ENCODE measurements at places on chromosomes 3 and 15.

DNA sequence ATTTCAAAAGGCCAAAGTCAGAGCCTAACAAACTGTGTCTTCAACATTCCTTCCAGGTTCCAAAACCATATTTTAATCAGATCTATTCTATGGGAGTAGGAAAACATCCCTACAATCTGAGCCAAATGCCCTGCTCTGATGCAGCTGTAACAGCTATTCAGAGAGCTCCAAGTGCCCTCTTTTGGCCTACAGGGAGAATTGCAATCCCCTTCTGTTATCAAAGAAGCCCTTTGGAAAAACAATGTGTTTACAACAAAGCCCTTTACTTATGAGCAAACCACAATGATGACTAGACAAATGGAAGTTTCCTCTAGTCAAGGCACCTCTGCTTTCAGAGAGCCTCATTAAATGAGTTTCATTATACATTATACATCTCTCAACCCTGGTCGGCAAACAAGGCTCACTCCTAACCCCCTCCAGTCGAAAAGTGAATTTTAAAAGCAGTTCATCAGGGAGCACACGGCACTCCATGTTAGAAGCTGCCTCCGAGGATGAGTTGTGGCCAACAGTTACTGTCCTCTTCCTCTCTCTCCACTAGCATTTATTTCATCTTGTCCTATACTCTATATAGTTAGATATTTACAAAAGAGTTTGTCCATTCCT is 42.6 kb upstream of the TMCO5A start:
- DNase-seq, result peak; percentile 74

- peak; percentile 67 for DNase-seq
These were observed 11.5 kb upstream of the CHAC1 start for GRCh38 chr15:40941528-40942336.

- peak; percentile 27 for DNase-seq
These were observed 23.1 kb downstream of the PLXNA1 start for GRCh38 chr3:127005864-127006500.

DNA sequence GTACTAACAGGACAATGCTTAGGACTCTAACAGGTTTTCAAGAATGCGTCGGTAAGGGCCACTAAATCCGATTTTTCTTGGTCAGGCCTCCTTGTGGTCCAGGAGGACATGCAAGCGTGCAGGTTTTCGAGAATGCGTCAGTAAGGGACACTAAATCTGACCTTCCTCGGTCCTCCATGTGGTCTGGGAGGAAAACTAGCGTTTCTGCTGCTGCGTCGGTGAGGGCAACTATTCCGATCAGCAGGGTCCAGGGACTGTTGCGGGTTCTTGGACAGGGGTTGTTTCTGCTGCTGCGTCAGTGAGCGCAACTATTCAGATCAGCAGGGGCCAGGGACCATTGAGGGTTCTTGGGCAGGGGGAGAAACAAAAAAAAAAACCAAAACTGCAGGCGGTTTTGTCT is 7.8 kb upstream of the UBP1 start:
- DNase-seq, result no peak

GRCh38 chr3:71429597-71429988 is 153.9 kb downstream of the FOXP1 start:
- DNase-seq, result no peak

DNA sequence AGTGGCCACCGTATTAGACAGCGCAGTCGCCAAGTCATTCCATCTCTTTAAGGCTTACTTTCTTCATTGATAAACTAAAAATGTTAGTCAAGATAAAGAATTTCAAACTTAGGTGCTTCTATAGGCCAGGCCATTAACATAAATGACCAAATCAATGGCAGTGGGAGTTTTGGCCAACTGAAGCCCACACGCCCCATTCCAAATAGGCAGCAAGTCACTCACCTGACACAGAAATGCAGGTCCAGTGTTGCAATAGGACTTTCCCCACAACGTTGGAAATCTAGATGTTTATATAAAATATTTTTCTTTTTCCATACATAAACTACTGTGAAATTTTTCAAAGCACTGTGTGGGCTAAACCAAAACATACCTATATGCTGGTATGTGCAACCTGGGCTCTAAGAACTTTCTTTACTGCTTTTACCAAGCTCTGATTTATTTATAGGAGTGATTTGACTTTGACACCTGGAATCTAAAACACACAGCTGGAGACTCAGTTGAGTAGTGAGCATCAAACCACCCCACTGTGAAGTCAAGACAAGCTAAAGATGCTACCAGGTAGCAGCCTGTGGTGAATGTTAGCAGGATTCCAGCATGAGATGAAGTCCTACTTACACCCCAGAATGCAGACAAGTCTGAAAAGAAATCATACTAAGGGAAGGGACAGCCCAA is 15.1 kb downstream of the GOLIM4 start:
- no peak for DNase-seq

DNA sequence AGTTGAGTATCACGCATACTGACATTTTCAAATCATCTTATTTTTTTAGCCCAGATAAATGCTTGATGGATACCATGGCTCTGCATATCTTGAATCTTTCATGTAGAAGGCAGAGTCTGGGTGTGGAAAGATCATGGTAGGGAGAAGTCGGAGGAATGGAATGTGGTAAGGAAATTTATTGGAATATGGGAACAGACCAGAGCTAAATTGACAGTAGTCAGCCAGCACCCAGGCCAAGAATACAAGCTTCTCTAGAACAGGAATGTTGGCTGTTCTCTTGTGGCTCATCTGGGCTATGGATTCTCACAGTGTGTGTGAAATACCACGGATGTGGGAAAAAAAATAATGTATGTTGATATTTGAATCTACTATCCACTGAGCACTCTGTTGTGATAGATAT is 305.7 kb upstream of the COL8A1 start:
- DNase-seq, result no peak

DNA sequence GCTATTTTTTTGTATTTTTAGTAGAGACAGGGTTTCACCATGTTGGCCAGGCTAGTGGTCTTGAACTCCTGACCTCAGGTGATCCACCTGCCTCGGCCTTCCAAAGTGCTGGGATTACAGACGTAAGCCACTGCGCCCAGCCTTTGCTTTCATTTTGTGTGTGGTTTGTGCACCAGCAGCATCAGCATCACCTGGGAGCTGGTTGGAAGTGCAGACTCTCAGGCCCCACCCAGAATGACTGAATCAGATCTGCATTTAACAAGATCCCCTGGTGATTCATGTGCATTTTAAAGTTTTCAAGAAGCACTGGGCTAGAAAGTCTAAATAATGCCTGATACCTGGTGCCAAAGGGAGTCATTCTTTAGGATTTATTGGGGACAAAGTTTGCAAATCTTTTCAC is 73.4 kb upstream of the BNIP2 start:
- DNase-seq, result no peak

DNA sequence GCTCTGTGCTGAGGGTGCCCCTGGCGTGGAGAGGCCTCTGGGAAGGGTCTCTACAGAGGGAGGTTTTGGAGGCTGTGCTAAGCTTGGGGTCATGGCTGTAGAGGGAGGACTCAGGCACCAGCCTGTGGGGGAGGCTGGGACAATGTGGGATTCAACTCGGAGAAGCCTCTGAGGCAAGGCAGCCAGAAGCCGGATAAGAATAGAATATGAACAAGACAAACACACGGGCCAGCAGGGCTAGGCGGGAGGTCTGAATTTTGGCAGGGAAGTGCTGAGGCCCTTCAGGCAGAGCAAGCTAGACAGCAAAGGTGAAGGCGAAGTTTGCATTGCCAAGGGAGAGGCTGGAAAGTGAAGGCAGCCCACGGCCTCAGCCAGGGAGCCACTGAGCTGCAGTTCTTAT is 612.1 kb upstream of the NR2F2 start:
- DNase-seq, result peak; percentile 19

DNA sequence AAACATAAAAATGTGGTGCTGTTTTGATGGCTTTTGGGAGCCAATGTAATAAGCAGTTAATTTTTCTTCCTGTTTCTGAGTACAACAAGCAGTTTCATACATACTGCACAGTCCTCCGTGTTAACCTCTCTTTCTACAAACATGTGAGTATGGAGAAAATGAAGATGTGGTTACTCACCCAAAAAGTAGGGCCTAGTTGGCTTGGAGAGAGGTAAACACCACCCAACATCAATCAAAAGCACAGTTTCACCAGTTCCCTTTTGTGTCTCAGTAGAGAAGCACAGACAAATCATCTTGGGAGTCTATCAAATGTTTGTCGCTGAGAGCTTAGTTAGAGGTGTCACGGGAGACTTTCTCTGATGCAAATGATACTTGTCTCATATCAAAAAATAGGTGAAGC is 320.2 kb downstream of the UNC13C start:
- no peak for DNase-seq

- DNase-seq, result no peak
These were observed 3.2 kb upstream of the GABRG3 start for GRCh38 chr15:26967719-26968269.

- DNase-seq, result no peak
These were observed 143.4 kb downstream of the ANXA2 start for GRCh38 chr15:60254416-60254815.

- DNase-seq, result peak; percentile 70
These were observed 67.8 kb downstream of the UBP1 start for GRCh38 chr3:33372218-33373081.

- no peak for DNase-seq
These were observed 239.9 kb upstream of the TTC14 start for GRCh38 chr3:180362081-180362480.

DNA sequence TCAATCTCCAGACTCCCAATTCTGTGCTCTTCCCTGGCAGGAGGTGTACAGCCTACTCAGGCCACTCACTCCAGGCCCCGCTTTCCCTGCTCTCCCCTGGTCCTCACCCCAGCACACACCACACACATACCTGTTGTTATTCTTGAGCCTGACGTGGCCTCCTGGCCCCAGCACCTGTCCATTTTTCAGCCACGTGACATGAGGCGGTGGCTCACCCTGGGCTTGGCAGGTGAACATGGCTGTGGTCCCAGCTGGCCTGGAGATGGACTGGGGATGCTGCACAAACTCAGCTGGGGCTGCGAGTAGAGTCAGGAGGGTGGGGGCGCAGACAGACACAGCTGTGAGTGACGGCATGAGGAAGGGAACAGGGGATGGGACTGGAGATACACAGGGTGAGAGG is 27.3 kb downstream of the RNU5B-1 start:
- DNase-seq, result no peak
